ENCODE measurements at places on chromosomes 13 and 19. TPM values are rescaled to one million over a fixed set of nuclear protein-coding genes. Genes with fewer than 3 reads are reported as not detected.

DNA sequence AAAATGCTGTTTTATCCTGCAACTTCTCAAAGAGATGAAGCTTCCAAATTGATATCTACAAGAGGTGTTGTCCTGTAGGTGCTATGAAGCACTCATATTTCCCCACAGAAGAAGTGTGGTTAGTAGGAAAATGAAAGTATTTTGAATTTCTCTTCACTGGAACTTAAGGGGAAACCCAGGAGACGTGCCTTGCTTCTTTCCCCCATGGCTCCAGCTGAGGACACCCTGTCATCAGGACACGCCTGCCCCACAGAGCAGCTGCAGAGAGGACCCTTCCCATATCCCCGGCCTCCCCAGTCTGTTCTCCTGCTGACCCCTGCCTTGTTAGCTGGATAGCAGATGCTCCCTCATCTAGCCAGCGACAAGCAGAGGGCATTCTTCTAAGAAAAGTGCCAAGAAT is 371.3 kb downstream of the COG6 start:
- no peak for DNase-seq

DNA sequence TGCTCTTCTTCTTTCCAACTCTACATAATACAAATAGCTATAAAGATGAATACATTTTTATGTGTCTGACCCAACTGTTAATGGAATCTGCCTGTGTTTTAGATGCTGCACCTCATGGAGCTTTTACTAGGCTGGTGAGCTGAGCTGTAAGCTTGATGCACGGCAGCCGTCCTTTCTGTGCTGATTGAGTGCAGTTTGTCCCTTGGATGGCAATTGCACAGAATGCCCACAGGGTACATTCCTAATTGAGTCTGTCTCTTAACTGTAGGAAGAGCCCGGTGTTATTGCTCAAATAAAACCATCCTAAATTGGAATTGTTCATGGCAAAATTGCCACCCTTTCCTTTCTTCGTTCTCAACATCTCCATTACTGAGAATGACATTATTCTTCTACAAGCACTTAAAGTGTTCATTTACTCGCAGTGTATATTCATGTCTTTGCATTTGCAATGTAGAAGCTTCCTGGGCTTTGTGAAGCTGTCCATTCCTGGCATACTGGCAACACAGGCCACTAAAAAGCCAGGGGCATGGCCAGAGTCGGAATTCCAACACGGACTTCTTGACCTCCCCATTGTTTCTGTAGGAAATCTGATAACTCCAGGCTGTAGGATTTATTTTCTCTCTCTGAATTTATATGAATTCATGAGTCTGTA is 85.8 kb downstream of the SLC10A2 start:
- no peak for DNase-seq

DNA sequence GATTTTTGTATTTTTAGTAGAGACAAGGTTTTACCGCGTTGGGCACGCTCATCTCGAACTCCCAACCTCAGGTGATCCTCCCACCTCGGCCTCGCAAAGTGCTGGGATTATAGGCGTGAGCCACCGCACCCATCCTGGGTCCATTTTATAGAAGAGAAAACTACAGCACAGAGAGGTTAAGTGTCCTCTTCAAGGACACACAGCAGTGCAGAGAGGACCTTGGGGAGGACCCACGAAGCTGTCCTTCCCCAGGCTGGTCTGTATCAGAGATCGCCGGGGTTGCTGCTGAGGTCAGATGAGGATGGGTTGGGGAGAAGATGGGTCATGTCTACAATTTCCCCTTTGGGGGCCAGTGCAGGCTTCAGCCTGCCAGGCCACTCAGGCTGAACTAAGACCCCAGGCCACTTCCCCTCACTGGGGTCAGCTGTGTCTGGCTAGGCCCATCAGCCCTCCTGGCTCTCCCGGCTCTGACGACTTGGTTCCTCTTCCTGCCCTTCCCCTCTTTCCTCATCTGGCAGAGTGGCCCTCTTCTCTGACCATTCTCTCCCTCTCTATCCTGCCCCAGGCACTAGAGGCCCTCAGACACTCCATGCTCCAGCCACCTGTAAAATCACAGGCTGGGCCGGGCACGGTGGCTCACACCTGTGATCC is 9.6 kb downstream of the MYO1F start:
- no peak for DNase-seq

Gene IFT88
- 14.0 TPM for total RNA-seq

Gene MED25
- total RNA-seq = 25.9 TPM

Gene TNNI3
- total RNA-seq = not detected
